B cell (primary cell): ENCODE measurements at places on chromosomes 16 and 17. TPM values are rescaled to one million over a fixed set of nuclear protein-coding genes. Genes with fewer than 3 reads are reported as not detected.

- H3K4me3 ChIP-seq: peak overlapping the region; percentile 90
- peaks cover 61% of the 10 kb centered on the region for H3K36me3 ChIP-seq
- peak; percentile 39 for DNase-seq
- peak overlapping the region; percentile 69 for H3K27ac ChIP-seq
Measured at GRCh38 chr16:27318392-27319256, 4.8 kb downstream of the IL4R start.

Gene SMARCD2
- total RNA-seq: 124 and 125 TPM in 2 replicates

Gene ZNF385C
- total RNA-seq: 0.78 and 1.1 TPM in 2 replicates

- peaks cover 22% of the 10 kb centered on the region for H3K36me3 ChIP-seq
- H3K27me3 ChIP-seq: no peaks in the 10 kb centered on the region
- no peak overlapping the region for H3K27ac ChIP-seq
Measured at GRCh38 chr17:44044071-44044470, 22.4 kb downstream of the LSM12 start.

Gene C1QL1
- total RNA-seq: not detected in 2 replicates

DNA sequence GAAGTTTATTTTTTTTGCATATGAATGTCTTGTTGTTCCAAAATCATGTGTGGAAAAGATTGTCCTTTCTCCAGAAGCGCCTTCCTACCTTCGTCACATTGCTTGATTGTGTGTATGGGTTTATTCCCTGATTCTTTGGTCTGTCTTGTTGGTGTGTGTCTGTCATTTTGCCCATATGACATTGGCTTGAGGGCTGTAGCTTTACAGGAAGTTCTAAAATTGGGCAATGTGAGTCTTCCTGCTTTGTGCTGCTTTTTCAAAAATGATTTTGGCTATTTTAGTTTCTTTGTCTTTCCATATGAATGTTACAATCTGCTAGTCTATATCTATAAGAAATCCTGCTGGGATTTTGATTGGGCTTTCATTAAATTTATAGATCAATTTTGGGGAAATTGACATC lies 217.2 kb downstream of the SNX29 start:
- DNase-seq: no peak
- H3K4me1 ChIP-seq: no peaks in the 10 kb centered on the region
- no peak overlapping the region for H3K27ac ChIP-seq
- no peaks in the 10 kb centered on the region for H3K27me3 ChIP-seq
- no peaks in the 10 kb centered on the region for H3K36me3 ChIP-seq
- H3K4me3 ChIP-seq: no peak overlapping the region

GRCh38 chr16:50697881-50698767 lies 4.7 kb downstream of the NOD2 start:
- peak overlapping the region; percentile 59 for H3K27ac ChIP-seq
- H3K36me3 ChIP-seq: no peaks in the 10 kb centered on the region
- DNase-seq: peak; percentile 61
- peaks cover 41% of the 10 kb centered on the region for H3K4me1 ChIP-seq
- peak overlapping the region; percentile 43 for H3K4me3 ChIP-seq
- no peaks in the 10 kb centered on the region for H3K27me3 ChIP-seq

DNA sequence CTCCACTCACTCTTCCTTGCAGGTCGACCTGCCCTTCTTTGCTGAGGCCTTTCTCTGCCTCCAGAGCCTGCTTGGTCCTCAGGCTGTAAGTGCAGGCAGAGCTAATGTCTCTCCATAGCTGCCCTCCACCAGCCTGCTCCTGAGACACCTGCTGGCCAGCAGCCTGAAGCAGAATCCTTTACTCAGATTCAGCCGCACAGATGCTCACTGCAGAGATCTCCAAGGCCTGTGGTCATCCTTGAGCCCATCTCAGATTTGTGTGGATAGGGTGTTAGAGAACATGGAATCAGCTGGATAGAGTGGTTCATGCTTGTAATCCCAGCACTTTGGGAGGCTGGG lies 11.5 kb downstream of the DEXI start:
- H3K36me3 ChIP-seq: peaks cover 42% of the 10 kb centered on the region
- no peaks in the 10 kb centered on the region for H3K27me3 ChIP-seq
- H3K4me3 ChIP-seq: no peak overlapping the region
- H3K4me1 ChIP-seq: peaks cover 42% of the 10 kb centered on the region
- peak; percentile 45 for DNase-seq

Gene OR3A3
- total RNA-seq: not detected in 2 replicates

DNA sequence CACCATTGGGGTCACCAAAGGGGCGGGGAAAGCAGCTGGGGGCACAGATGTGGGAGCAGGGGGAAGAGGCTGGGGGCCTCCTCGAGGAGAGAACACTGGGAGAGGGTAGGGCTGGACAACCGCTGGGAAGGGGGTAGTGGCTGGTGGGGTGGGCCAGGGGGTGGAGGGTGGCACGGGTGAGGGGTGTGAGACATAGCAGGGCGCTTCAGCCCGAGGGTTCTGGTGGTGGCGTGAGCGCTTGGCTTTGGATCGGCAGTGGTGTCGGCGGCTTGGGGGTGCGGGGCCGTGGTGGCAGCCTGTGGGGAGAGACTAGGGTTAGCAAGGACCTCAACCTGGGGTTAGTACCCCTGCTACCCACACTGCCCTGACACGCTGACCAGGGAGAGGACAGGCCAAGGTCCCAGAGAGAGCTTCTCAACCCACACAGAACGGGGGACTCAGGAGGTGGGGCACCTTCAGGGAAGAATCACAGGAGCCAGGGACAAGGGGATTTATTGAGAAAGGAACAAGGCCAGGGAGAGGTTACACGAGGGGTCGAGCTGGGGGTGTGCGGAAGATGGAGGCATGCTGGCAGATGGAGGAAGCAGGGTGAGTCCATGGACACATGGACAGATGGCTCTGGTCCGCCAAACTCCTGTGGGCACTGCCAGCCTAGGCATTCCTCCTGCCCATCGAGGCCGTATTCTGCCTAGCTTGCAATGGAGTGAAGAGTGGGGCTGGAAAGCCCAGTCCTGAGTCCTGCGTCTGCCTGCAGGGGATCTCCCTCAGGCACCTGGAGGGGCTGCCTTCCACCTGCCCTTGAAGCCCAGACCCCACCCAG lies 8.4 kb downstream of the PER1 start:
- H3K4me1 ChIP-seq: peaks cover 8% of the 10 kb centered on the region
- H3K4me3 ChIP-seq: no peak overlapping the region
- peak; percentile 50 for DNase-seq
- no peak overlapping the region for H3K27ac ChIP-seq
- no peaks in the 10 kb centered on the region for H3K27me3 ChIP-seq

- peaks cover 3% of the 10 kb centered on the region for H3K27me3 ChIP-seq
- DNase-seq: no peak
- H3K36me3 ChIP-seq: no peaks in the 10 kb centered on the region
- no peaks in the 10 kb centered on the region for H3K4me1 ChIP-seq
Measured at GRCh38 chr16:23768581-23768980, 13.8 kb downstream of the CHP2 start.

GRCh38 chr17:62911114-62911513 lies 54.9 kb upstream of the TANC2 start:
- no peaks in the 10 kb centered on the region for H3K36me3 ChIP-seq
- no peak overlapping the region for H3K4me3 ChIP-seq
- H3K4me1 ChIP-seq: no peaks in the 10 kb centered on the region
- no peaks in the 10 kb centered on the region for H3K27me3 ChIP-seq
- H3K27ac ChIP-seq: no peak overlapping the region
